ENCODE measurements at places on chromosomes 5 and 9. TPM values are rescaled to one million over a fixed set of nuclear protein-coding genes. Genes with fewer than 3 reads are reported as not detected.

The GLRX gene
- total RNA-seq = 120 TPM

The TRIM36 gene
- total RNA-seq = 0.10 TPM

DNA sequence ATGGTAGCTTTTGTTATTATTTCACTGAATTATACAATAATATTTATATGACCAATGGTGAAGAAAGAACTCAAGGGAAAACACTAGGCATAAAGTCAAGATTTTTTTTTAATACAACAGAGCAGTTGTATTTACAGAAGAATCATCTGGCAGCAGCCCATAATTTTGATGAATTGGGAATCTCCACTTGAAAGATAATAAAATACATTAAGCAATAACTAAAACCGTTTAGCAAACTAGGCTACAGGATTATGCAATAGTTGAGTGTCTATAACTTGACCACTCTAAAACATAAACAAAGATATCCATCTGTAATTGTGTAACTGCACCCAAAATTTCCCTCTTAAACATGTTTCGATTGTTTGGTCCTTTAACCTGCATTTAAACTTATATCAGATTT, 80.8 kb downstream of the SNCAIP start:
- no peak for DNase-seq

The PCDHA8 gene
- not detected for total RNA-seq

DNA sequence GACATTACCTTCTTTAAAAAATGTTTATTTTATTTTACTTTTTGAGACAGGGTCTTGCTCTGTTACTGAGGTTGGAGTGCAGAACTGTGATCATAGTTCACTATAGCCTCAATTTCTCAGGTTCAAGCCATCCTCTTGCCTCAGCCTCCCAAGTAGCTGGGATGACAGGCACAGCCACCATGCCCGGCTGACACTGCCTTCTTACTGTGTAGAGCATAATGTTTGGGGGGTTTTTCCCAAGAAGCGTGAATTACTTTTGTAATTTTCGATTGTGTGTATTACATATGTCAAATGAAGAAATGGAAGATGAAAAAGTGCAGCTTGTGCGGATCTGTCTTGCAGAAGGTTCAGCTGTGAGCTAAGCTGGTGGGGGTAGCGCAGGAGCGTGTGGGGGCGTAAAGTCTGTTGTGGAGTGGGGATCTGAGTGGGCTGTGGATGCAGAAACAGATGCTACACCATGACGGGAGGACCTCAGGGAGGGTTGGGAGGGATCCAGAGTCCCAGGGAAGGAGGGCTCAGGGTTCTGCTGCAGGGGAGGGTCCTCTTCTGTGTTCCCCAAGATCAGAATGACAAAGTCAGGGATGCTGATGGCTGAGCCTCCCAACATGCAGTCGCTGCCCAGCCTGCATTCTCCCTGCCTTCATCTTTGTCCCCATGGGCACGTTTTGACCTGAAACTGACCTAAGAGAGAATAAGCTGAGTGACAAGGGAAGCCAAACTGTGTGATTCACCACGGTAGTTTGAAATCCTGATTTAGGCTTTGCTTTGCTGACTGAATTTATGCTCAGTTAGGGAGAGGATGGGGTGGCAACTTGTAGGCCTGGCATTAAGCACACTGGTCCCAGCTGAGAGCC, 6.8 kb upstream of the ANKRD33B start:
- no peak for DNase-seq

The GRM6 gene
- total RNA-seq = not detected

DNA sequence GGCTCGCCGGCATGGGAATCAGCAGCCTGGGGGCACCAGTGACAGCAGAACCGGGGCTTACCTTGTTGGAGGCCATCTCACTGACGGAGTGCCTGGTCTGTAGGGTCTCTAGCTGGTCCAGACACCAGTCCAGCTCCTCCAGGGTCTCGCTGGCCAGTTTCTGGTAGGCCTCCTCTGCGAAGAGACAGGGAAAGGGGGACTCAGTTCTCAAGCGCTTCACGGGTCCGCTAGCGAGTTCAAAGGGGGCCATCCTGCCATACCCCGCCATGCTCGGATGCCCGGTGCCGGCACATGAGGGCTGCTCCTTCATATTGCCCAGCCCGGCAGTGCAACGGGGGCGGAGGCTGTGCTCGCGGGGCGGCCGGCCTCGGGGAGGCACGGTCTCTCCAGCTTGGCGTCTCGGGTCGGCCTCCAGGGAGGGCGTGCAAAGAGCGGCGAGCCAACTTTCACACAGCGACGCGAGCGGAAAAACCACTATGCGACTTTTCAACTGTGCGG, 456.0 kb downstream of the RAB3C start:
- DNase-seq = peak; percentile 2

GRCh38 chr9:3035579-3036332, 191.9 kb upstream of the PUM3 start:
- no peak for DNase-seq

DNA sequence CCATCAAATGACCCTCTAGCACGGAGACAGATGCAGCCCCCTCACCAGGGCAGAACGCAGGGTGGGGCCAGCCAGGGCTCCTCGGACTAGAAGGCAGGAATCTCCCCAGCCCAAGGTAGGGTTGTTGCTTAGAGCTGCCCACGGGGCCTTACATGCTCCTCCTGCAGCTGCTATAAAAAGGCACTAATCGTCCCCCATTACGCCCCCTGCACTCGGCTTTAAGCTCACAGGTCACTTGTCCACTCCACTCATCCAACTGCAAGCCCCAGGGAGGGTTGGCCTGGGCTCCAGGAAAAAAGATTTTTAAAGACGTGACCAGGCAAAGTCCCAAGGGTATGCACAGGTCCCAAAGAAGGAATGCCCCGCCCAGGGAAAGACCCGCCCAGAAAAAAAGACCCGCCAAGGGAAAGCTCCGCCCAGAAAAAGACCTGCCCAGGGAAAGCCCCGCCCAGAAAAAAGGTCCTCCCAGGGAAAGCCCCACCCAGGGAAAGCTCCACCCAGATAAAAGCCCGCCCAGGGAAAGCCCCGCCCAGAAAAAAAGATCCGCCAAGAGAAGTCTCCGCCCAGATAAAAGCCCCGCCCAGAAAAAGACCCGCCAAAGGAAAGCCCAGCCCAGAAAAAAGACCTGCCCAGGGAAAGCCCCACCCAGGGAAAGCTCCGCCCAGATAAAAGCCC, 11.1 kb downstream of the GRIN1 start:
- DNase-seq = no peak

GRCh38 chr5:91219803-91220371, 163.2 kb downstream of the ARRDC3 start:
- peak; percentile 42 for DNase-seq

The LRRC19 gene
- not detected for total RNA-seq

GRCh38 chr5:158313027-158313732, 454.2 kb upstream of the CLINT1 start:
- DNase-seq = no peak

The RNF224 gene
- not detected for total RNA-seq

The CMYA5 gene
- 0.07 TPM for total RNA-seq

GRCh38 chr9:94937214-94937903, 210.9 kb downstream of the AOPEP start:
- DNase-seq = no peak

GRCh38 chr9:133032171-133032570, 1.4 kb downstream of the GTF3C5 start:
- no peak for DNase-seq

DNA sequence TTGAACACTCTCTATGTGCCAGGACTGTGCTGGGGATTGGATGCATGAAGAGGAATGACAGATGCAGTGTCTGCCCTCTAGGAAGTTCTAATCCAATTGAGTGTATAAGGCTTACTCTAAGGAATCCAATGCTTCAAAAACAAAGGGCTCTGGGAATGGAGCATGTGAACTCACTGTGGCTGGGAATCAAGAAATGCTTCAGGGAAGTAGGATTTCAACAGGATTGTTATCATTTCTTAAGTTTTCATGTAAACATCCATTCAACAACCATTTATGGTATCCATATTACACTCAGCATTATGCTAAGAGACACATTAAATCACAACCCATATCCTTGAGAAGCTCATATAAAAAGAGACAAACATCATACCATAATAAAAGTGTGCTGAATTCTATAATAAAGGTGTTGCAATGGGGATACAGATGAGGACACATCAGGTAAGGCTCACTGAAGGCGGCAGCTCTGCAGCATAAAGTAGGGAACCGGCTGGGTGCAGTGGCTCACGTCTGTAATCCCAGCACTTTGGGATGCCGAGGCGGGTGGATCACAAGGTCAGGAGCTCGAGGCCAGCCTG, 11.3 kb downstream of the SIL1 start:
- no peak for DNase-seq

The CCDC171 gene
- total RNA-seq = 9.1 TPM

- no peak for DNase-seq
Observed at GRCh38 chr9:15642369-15642962, 89.6 kb downstream of the CCDC171 start.

- no peak for DNase-seq
Observed at GRCh38 chr5:163309914-163310313, 127.5 kb upstream of the CCNG1 start.

The BTNL8 gene
- not detected for total RNA-seq

DNA sequence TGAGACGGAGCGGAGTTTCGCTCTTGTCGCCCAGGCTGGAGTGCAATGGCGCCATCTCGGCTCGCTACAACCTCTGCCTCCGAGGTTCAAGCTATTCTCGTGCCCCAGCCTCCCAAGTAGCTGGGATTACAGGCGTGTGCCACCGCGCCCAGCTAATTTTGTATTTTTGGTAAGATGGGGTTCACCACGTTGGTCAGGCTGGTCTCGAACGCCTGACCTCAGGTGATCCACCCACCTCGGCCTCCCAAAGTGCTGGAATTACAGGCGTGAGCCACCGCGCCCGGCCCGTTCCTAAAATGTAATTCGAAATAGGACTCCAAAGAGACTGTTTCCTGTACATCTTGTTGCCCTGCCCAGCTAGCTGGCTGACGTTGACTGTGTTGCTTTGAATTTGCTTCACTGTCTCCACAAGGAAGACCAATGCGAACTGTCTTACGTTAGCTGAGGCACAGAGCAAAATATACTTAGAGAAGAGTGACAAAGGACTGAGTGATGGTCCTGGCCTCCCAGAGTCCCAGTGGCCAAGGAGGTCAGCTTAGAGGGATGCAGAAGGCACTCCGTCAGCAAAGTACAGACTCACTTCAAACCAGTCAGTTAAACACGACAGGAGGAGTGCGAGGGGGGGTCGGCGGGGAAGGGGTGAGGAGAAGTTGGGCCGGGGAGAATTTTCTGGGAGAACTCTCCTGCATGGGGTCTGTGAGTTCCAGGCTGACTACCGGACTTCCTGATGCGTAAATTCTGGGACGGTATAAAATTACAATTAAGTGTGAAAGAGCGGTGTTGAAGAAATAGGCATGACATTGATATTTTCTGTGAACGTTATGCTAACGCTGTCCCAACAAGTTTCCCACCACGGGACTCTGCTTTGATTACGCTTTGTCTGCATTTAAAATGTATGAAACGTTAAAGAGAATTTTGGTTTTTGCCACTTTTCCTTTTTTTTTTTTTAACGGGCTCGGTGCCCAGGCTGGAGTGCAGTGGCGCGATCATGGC, 6.8 kb upstream of the TRIM41 start:
- peak; percentile 74 for DNase-seq

The MARCOL gene
- not detected for total RNA-seq

DNA sequence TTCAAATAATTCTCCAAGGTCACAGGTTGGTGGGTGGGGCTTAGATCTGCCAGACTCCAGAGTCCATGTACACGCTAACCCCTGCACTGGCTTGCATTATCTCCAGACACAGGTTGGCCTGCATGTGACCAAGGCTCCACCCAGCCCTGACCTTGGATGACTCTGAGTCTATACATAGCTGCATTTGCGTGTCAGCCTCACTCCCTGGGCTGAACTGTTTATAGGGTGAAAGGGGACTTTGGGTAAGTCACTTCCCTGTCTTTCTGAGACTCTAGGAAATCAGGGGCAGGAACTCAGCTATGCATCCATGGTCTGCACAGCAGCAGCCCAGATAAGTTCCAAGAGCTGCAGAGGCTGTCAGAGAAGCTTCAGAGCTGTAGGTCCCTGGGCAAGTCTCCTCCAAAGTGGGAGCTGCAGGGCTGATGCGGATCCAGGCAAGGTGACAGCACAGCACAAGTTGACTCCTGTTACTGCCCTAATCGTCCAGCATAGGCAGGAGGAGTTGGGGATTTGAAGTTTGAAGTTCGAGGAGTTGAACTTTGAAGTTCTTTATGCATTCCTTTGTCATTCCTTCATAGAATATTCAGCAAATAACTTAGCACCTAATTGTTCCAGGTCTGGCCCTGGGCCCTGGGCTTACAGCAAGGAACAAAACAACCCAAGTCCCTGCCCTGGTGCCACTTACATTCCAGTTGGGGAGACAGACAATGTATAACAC, 53.4 kb downstream of the SLC22A5 start:
- DNase-seq = peak; percentile 71

GRCh38 chr9:32331240-32331639, 53.2 kb upstream of the ACO1 start:
- DNase-seq = no peak

The ZNF367 gene
- total RNA-seq = 25.8 TPM

- peak; percentile 57 for DNase-seq
Observed at GRCh38 chr5:5025774-5026408, 114.2 kb upstream of the ADAMTS16 start.

GRCh38 chr9:106689089-106689488, 173.9 kb upstream of the ZNF462 start:
- DNase-seq = no peak

DNA sequence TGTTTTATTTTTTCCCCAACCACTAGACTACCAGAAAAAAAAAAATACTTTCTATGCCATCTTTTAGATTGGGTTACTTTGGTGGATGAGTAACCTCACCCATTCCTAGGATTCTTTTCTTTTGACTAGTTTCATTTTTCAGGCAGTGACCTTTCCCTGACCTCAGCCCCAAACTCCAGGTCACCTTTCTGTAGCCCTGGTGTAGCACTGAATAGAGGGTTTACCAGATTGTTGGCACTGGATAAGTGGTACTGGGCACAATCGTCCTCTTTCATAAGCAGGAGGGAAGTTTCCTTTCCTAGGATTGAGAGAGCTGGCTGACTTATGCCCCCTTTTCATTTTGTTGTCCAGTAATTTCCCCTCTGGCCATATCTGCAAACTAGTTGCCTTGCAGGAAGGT, 169.4 kb upstream of the TMEM161B start:
- DNase-seq = peak; percentile 83

The ENC1 gene
- 14.5 TPM for total RNA-seq

DNA sequence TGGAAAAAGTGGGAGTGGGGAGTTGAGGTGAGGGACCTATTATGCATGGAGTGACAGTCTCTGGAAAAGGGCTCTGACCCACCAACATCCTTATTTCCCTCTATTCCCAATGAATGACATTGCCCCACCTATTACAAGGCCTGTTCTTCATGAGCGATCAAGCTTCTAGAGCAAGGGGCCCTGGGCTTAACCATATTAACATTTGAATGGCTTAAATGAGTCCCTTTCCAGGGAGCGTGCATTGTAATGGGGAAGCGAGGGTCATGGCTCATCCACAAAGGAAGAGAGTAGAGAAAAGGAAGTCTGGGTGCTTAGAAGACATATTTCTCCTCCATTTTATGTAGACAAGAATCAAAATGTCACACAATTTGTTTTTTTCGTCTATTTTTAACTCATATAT, 255.5 kb downstream of the CAAP1 start:
- no peak for DNase-seq

GRCh38 chr5:148910686-148911361, 84.4 kb downstream of the ADRB2 start:
- peak; percentile 100 for DNase-seq

- no peak for DNase-seq
Observed at GRCh38 chr9:90991953-90992352, 190.3 kb downstream of the SYK start.
